ENCODE measurements at places on chromosomes 7 and 10. TPM values are rescaled to one million over a fixed set of nuclear protein-coding genes. Genes with fewer than 3 reads are reported as not detected.

EBLN1 gene
- total RNA-seq, result not detected

PDE1C gene
- total RNA-seq, result 5.9 TPM

GRCh38 chr10:13636776-13637175, 50.0 kb downstream of the PRPF18 start:
- no peak overlapping the region for H3K4me3 ChIP-seq
- peaks cover 19% of the 10 kb centered on the region for H3K36me3 ChIP-seq
- DNase-seq, result no peak
- no peaks in the 10 kb centered on the region for H3K27me3 ChIP-seq
- no peak overlapping the region for H3K27ac ChIP-seq

- H3K27ac ChIP-seq, result no peak overlapping the region
- DNase-seq, result no peak
- no peaks in the 10 kb centered on the region for H3K4me1 ChIP-seq
- no peaks in the 10 kb centered on the region for H3K27me3 ChIP-seq
These were observed 69.7 kb upstream of the PLPP4 start for GRCh38 chr10:120387326-120387725.

- H3K36me3 ChIP-seq, result no peaks in the 10 kb centered on the region
- H3K27ac ChIP-seq, result no peak overlapping the region
- DNase-seq, result peak; percentile 76
- H3K27me3 ChIP-seq, result no peaks in the 10 kb centered on the region
These were observed 32.5 kb downstream of the GHRHR start for GRCh38 chr7:30996256-30996655.

Measured in sigmoid colon (tissue), 7 donors.